ENCODE measurements at places on chromosomes 11 and 22. TPM values are rescaled to one million over a fixed set of nuclear protein-coding genes. Genes with fewer than 3 reads are reported as not detected.

ENTHD1 gene
- total RNA-seq = not detected

NR1H3 gene
- 34.6 TPM for total RNA-seq

PLEKHA7 gene
- total RNA-seq = 13.6 TPM

C1QTNF4 gene
- 9.9 TPM for total RNA-seq

UPK3A gene
- total RNA-seq = not detected

MUC2 gene
- total RNA-seq = not detected

FAM227A gene
- 6.0 TPM for total RNA-seq

BARX2 gene
- total RNA-seq = not detected

PHF21B gene
- 57.7 TPM for total RNA-seq

MRGPRX4 gene
- not detected for total RNA-seq

FBLN1 gene
- total RNA-seq = 305 TPM

- H3K27me3 ChIP-seq = no peaks in the 10 kb centered on the region
- H3K36me3 ChIP-seq = no peaks in the 10 kb centered on the region
- H3K4me1 ChIP-seq = peaks cover 12% of the 10 kb centered on the region
- no peak overlapping the region for H3K27ac ChIP-seq
- DNase-seq = no peak
These were observed 6.1 kb downstream of the APOL3 start for GRCh38 chr22:36154423-36154945.

- DNase-seq = no peak
- no peak overlapping the region for H3K4me3 ChIP-seq
- H3K27ac ChIP-seq = no peak overlapping the region
- no peaks in the 10 kb centered on the region for H3K27me3 ChIP-seq
These were observed 375.9 kb downstream of the GUCY1A2 start for GRCh38 chr11:106642331-106642730.

GRCh38 chr22:50544746-50545253 is 899 bp upstream of the KLHDC7B start:
- H3K27ac ChIP-seq = no peak overlapping the region
- no peak for DNase-seq
- no peak overlapping the region for H3K4me3 ChIP-seq
- H3K36me3 ChIP-seq = no peaks in the 10 kb centered on the region

DNA sequence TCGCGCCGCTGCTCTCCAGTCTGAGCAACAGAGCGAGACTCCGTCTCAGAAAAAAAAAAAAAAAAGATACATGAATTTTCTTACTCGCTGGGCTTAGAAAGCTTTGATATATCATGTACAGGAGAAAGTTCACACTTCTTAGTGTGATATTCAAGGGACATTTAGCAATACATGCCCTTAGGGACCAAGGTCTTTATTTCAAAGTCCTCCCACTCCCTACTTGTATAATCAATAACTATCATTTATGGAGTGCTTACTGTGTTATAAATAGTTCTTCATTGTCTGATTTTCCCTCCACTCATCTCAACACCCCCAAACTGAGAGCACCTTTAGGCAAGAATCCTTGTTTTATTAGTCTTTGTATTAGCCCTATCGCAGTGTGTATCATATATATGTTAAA is 103.3 kb downstream of the UVRAG start:
- no peaks in the 10 kb centered on the region for H3K4me1 ChIP-seq
- no peaks in the 10 kb centered on the region for H3K27me3 ChIP-seq

GRCh38 chr11:97717922-97718321 is 1302.8 kb upstream of the CNTN5 start:
- no peaks in the 10 kb centered on the region for H3K36me3 ChIP-seq
- H3K4me1 ChIP-seq = peaks cover 10% of the 10 kb centered on the region
- no peaks in the 10 kb centered on the region for H3K27me3 ChIP-seq
- no peak for DNase-seq
- H3K27ac ChIP-seq = no peak overlapping the region
- no peak overlapping the region for H3K4me3 ChIP-seq

GRCh38 chr22:38490915-38491314 is 15.2 kb downstream of the DDX17 start:
- no peak overlapping the region for H3K4me3 ChIP-seq
- H3K27me3 ChIP-seq = no peaks in the 10 kb centered on the region
- H3K27ac ChIP-seq = no peak overlapping the region

GRCh38 chr11:66652651-66653050 is 14.1 kb downstream of the RBM4 start:
- peaks cover 84% of the 10 kb centered on the region for H3K36me3 ChIP-seq
- H3K27ac ChIP-seq = no peak overlapping the region
- H3K4me3 ChIP-seq = no peak overlapping the region
- H3K4me1 ChIP-seq = no peaks in the 10 kb centered on the region
- DNase-seq = no peak

DNA sequence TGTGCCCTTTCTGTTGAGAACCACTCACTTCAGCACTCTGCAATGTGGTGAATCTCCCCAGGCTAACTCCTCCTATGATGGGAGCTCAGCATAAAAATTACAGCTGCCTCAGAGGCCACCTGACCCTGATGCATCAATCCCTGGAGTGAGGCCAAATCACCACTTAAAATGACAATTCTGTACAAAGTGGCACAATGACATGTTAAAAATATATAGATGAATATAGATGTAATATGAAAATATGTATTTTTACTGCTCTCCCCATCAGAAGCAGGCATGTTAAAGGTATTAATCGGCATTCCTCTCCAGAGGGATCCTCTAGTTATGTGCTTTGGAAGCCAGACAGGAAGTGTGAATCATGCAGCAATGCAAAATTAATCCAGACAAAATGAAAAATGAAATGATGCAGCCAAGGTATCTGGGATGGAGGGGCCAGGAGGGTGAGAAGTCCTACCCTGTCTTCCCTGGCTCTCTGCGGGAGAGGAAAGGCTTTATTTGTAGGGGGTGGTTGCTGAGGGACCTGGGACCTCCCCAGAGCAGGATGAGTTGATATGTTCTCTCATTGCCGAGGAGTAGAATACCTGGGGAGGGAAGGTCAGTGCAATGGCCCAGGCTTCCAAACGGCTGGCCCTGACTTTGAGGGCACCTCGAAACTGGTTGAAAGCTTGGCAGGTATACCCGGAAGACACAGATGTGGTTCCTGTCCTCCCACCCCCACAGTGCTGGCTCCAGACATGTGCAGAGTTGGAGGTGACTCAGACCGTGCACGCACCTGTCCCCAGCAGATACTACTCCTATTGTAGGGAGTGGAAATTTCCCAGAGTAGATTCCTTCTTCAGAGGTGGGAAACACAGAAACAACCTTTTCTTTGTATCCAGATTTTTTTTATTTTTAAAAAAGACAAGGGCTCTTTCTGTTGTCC is 347.9 kb upstream of the NCAM1 start:
- H3K27ac ChIP-seq = no peak overlapping the region
- no peaks in the 10 kb centered on the region for H3K27me3 ChIP-seq
- H3K4me1 ChIP-seq = no peaks in the 10 kb centered on the region
- no peak for DNase-seq

DNA sequence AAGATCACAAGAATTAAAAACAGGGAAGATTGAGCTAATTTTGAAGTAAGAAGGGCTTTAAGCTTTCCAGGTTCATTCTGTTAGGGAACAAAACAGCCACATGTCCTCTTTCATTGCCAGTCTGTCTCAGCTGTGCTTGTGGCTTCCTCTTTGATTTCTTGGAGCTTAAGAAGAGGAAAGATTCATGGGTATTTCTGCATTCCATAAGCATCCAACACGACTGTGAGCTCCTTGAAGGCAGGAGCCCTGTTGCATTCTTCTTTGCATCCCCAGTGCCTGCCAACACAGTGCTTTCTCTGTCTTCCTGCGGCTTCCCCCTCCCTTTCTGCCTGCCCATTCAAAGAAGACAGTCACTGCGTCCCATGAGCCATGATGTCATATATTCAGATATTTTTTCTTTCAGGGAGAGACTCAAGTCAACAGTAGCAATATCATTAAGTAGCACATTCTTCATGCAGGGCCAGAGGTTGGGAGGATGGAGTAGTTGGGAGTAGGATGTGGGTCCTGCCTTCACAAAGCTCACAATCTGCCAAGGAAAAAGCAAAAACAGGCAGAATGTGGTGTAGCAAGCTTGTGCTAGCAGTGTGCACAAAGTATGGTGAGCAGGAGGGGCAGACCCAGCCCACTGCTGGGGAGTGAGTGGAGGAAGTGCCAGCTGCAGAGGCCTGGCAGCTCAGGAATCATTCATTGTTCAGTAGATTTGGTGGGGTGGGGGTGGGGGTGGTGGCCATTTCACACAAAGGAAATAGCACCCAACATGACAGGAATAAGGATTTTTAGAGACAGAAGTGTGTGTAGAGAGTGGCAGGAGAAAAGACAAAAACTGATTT is 162.1 kb upstream of the RASSF10 start:
- H3K27ac ChIP-seq = peak overlapping the region; percentile 90
- H3K4me1 ChIP-seq = peaks cover 22% of the 10 kb centered on the region
- no peaks in the 10 kb centered on the region for H3K36me3 ChIP-seq
- no peak overlapping the region for H3K4me3 ChIP-seq
- no peak for DNase-seq
- no peaks in the 10 kb centered on the region for H3K27me3 ChIP-seq

GRCh38 chr11:9065607-9066432 is 25.6 kb downstream of the SCUBE2 start:
- no peak for DNase-seq
- H3K4me1 ChIP-seq = no peaks in the 10 kb centered on the region

GRCh38 chr11:122665861-122666260 is 10.3 kb downstream of the UBASH3B start:
- peaks cover 54% of the 10 kb centered on the region for H3K27me3 ChIP-seq
- DNase-seq = no peak
- peaks cover 5% of the 10 kb centered on the region for H3K4me1 ChIP-seq
- H3K27ac ChIP-seq = no peak overlapping the region
- no peak overlapping the region for H3K4me3 ChIP-seq

- no peak overlapping the region for H3K27ac ChIP-seq
- no peak for DNase-seq
- H3K4me3 ChIP-seq = no peak overlapping the region
- no peaks in the 10 kb centered on the region for H3K4me1 ChIP-seq
- H3K36me3 ChIP-seq = no peaks in the 10 kb centered on the region
These were observed 58.6 kb downstream of the MACROD1 start for GRCh38 chr11:64107303-64107702.

GRCh38 chr11:33310720-33311500 is 53.7 kb downstream of the HIPK3 start:
- DNase-seq = no peak
- H3K27ac ChIP-seq = no peak overlapping the region
- H3K4me3 ChIP-seq = no peak overlapping the region
- H3K27me3 ChIP-seq = no peaks in the 10 kb centered on the region

DNA sequence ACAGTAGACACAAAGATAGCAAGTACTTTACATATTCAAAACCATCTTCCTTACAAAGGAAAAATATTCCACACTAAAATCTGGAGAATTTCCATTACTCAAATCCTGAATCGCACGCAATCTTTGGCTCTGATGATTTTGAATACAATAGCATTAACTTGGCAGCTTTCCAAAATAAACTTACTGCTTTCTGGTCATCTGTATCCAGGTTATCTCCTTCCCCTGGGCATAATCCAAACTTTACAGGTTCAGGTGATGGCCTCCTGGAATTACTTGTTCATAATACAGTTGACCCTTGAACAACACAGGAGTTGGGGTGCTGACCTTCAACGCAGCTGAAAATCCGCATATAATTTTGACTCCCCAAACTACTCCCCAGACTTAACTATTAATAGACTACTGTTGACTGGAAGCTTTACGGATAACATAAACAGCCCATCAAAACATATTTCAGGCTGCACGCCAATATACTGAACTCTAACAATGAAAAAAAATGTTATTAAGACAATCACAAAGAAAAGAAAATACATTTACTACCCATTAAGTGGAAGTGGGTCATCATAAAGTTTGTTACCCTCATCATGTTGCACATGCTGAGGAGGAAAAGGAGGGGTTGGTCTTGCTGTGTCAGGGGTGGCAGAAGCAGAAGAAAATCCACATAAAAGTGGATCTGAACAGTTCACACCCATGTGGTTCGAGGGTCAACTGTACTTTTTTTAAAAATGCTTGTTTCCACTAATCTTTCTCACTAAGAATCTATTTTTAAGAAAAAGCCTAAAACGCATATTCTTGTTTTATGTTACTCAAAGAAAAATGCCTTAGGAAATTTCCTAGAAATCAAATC is 6.5 kb downstream of the MTMR2 start:
- H3K4me1 ChIP-seq = peaks cover 3% of the 10 kb centered on the region
- H3K36me3 ChIP-seq = peaks cover 4% of the 10 kb centered on the region
- no peaks in the 10 kb centered on the region for H3K27me3 ChIP-seq

- no peak overlapping the region for H3K4me3 ChIP-seq
- H3K4me1 ChIP-seq = no peaks in the 10 kb centered on the region
- H3K27me3 ChIP-seq = no peaks in the 10 kb centered on the region
- H3K27ac ChIP-seq = no peak overlapping the region
- no peak for DNase-seq
- peaks cover 90% of the 10 kb centered on the region for H3K36me3 ChIP-seq
These were observed 19.2 kb downstream of the DDX6 start for GRCh38 chr11:118771547-118772288.

GRCh38 chr22:29733362-29734201 is 13.8 kb downstream of the CABP7 start:
- no peak for DNase-seq
- H3K27me3 ChIP-seq = no peaks in the 10 kb centered on the region
- H3K27ac ChIP-seq = peak overlapping the region; percentile 24
- H3K36me3 ChIP-seq = no peaks in the 10 kb centered on the region

DNA sequence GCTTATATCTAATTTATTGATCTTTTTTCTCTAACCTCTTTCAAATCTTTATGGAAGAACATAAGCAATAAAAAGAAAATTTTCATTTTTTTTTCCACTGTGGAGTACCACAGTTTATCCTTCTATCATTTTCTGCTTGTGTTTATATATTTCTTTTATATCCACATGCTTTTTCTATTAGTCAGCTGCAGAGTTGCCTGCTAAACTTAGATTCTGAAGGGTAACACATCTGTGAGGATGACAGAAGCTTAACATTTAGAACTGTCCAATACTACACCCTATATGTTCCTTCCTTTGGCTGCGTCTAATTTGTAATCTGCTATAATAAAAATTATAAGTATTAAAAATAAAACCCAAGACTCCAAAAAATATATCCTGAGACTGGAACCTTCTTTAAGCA is 20.8 kb downstream of the CCDC90B start:
- H3K36me3 ChIP-seq = peaks cover 62% of the 10 kb centered on the region
- H3K4me1 ChIP-seq = no peaks in the 10 kb centered on the region
- H3K27ac ChIP-seq = no peak overlapping the region
- DNase-seq = no peak
- no peak overlapping the region for H3K4me3 ChIP-seq
- H3K27me3 ChIP-seq = no peaks in the 10 kb centered on the region

GRCh38 chr11:15215005-15215404 is 100.3 kb downstream of the INSC start:
- no peak for DNase-seq
- no peak overlapping the region for H3K27ac ChIP-seq
- H3K27me3 ChIP-seq = no peaks in the 10 kb centered on the region
- H3K4me1 ChIP-seq = no peaks in the 10 kb centered on the region
- H3K4me3 ChIP-seq = no peak overlapping the region

DNA sequence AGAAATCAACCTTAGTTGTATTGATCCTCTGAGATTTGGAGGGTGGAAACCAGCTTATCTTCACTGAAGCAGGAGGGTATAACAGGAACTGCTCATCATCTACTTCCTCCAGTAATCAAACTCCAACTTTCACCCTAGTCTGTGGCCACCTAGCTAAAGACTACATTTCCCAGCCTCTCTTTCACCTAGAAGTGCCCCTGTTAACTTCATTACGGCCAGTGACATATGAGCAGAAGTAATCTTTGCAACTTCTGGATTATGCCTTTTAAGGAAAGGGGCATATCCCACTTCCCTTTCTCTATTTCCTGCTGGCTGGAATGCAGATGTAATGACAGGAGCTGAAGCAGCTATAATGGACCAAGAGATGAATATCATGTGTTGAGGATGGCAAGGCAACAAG is 7.6 kb upstream of the VPS37C start:
- peaks cover 9% of the 10 kb centered on the region for H3K27me3 ChIP-seq
- H3K27ac ChIP-seq = no peak overlapping the region
- no peaks in the 10 kb centered on the region for H3K36me3 ChIP-seq
- H3K4me3 ChIP-seq = no peak overlapping the region
- no peaks in the 10 kb centered on the region for H3K4me1 ChIP-seq
- no peak for DNase-seq
